Activated naive CD8-positive, alpha-beta T cell treated with anti-CD3 and anti-CD28 coated beads, Interleukin-2, amount 10 ng/mL, durations not matched to agents 7 days and 5 days (primary cell): ENCODE measurements at places on chromosomes 1 and 21.

DNA sequence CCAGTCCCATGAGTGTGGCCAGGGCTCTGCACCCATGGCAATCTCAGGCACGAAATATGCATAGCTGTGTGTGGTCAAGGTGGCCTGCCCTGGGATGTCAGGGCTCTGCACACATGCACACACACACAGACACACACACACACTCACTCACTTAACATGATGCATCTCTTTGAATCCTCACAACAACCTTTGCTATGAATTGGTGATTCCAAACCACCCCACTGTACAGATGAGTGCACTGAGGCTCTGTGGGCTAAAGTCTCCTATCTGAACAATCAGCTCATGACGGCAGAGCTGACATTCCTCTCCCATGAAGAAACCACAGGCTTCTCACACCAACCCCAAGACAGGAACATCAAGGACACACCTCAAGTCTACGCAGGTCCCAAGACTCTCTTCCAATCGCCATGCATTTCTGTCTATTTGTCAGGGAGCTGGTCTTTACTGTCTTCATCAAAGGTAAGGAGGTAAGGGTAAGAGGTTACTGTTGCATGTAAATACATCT, 131.6 kb downstream of the ETS2 start:
- no peak for DNase-seq
- no peak overlapping the region for H3K4me3 ChIP-seq
- H3K4me1 ChIP-seq, result peaks cover 20% of the 10 kb centered on the region
- no peak overlapping the region for H3K27ac ChIP-seq
- no peaks in the 10 kb centered on the region for H3K36me3 ChIP-seq

DNA sequence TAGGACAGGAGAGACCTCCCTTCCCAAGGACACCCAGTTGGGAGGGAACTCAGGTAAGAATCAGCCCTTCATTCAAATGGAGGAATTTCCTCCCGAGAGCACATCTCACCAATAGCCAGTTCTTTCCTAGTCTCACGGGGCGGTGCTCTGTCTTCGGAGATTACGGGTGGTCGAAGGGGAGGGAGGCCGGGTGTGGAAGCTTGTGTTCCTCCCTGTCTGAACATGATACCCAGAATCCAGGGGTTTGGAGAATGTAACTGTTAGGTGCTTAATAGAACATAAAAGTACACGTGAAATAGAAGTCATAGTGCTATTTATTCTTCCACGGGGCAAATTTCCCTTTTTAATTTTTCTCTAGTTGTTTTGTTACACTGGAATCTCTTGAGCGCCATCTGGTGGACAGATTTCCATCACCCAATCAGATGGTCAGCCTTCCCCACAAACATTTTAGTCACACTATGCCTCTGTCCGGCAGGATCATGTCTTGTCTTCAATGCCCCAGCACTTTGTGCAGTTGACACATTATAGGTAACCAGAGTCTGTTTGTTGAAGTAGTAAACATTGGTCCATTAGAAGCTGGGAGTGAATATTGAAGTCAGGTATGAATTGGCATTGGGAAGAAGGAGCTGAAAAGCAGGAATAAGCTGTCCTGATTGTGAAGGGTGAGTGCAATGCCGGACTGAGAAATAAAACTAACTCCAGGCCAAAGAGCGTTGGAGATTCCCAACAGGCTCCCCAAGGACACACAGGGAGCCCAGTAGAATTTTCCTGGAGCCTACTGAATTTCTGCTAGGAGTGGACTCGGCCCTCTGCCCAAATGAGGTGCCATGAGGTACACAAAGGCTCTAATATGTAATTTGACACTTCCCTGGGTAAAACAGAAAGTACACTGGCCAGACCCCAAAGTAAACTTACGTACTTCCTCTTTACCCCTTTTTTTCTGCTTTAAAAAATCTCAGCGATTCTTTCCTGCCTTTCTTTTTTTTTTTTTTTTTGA, 27.6 kb upstream of the ZNF697 start:
- no peak overlapping the region for H3K27ac ChIP-seq
- peaks cover 30% of the 10 kb centered on the region for H3K27me3 ChIP-seq
- no peaks in the 10 kb centered on the region for H3K36me3 ChIP-seq
- peak; percentile 33 for DNase-seq
- peak overlapping the region; percentile 57 for H3K4me3 ChIP-seq

- no peaks in the 10 kb centered on the region for H3K36me3 ChIP-seq
- no peak overlapping the region for H3K27ac ChIP-seq
- DNase-seq, result no peak
- no peaks in the 10 kb centered on the region for H3K27me3 ChIP-seq
- H3K4me1 ChIP-seq, result peaks cover 7% of the 10 kb centered on the region
Measured at GRCh38 chr1:228848406-228848805, 113.1 kb downstream of the RHOU start.

- H3K4me3 ChIP-seq, result no peak overlapping the region
- no peak for DNase-seq
- peaks cover 30% of the 10 kb centered on the region for H3K4me1 ChIP-seq
- peaks cover 4% of the 10 kb centered on the region for H3K36me3 ChIP-seq
Measured at GRCh38 chr1:9281071-9281827, 11.4 kb upstream of the SPSB1 start.

GRCh38 chr21:42750737-42751530, 97.5 kb downstream of the PDE9A start:
- no peak for DNase-seq
- no peak overlapping the region for H3K27ac ChIP-seq
- H3K36me3 ChIP-seq, result no peaks in the 10 kb centered on the region
- H3K4me3 ChIP-seq, result no peak overlapping the region
- no peaks in the 10 kb centered on the region for H3K27me3 ChIP-seq

DNA sequence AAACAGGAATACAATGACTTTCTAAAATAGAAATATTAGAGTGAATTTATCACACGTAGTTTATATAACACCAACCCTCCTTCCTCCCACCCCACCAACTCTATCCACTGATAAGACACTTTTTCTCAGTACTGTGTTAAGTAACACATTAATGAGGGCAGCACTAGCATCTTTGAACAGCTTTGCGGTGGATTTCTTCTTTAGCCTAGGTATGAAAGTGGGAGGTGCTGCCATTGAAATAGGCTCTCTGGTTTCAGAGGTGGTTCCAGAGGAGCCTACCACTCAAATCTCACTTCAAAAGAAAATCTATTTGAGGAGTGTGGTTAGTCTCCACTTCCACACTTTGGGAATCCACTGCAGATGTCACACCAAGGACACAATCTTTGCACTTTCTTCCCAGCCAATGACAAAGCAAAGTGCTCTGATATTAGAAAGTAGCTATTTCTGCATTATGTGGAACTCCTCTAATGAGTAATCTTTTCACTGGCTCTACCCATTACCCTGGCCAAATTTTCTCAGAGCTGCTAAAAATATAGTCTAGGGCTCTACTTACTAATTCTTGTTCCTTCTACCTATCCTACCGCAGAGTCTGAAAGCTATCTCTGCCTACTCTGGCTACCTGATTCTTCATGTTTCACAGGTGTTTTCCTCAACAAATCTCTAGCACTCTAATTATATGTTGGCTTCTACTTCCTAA, 1667.8 kb downstream of the MRPL39 start:
- H3K36me3 ChIP-seq, result no peaks in the 10 kb centered on the region
- H3K4me1 ChIP-seq, result no peaks in the 10 kb centered on the region
- H3K27ac ChIP-seq, result no peak overlapping the region
- H3K4me3 ChIP-seq, result no peak overlapping the region
- no peak for DNase-seq
- peaks cover 5% of the 10 kb centered on the region for H3K27me3 ChIP-seq

DNA sequence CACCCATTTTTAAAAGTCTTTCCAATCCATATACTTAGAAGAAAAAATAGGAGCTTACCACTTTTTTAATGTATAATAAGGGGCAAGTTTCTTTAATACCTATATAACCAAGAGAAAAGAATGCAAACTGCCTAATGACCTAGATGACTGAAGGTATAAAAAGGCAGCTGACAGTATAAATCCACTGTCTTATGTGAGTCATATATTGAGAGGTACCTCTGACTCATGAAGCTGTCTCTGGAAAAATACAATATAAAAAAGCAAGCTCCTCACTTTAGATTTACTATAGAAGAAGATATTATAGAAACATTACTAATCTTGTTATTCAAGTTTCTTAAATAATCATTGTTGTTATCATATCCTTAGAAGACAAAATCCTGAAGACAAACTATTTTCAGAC, 144.2 kb downstream of the VAV3 start:
- H3K27me3 ChIP-seq, result no peaks in the 10 kb centered on the region
- no peak overlapping the region for H3K27ac ChIP-seq
- no peak overlapping the region for H3K4me3 ChIP-seq
- H3K36me3 ChIP-seq, result peaks cover 25% of the 10 kb centered on the region

GRCh38 chr1:198176179-198176578, 19.4 kb downstream of the NEK7 start:
- DNase-seq, result no peak
- peaks cover 2% of the 10 kb centered on the region for H3K36me3 ChIP-seq
- no peaks in the 10 kb centered on the region for H3K27me3 ChIP-seq
- H3K27ac ChIP-seq, result peak overlapping the region; percentile 75
- H3K4me1 ChIP-seq, result peaks cover 79% of the 10 kb centered on the region
- peak overlapping the region; percentile 63 for H3K4me3 ChIP-seq

GRCh38 chr1:109484519-109484975, 842 bp downstream of the ATXN7L2 start:
- peak overlapping the region; percentile 93 for H3K27ac ChIP-seq
- peaks cover 25% of the 10 kb centered on the region for H3K4me1 ChIP-seq
- H3K4me3 ChIP-seq, result peak overlapping the region; percentile 96
- peaks cover 7% of the 10 kb centered on the region for H3K36me3 ChIP-seq
- H3K27me3 ChIP-seq, result peaks cover 12% of the 10 kb centered on the region
- DNase-seq, result peak; percentile 45

- no peak for DNase-seq
- H3K4me1 ChIP-seq, result peaks cover 9% of the 10 kb centered on the region
- no peak overlapping the region for H3K4me3 ChIP-seq
- no peaks in the 10 kb centered on the region for H3K36me3 ChIP-seq
- no peaks in the 10 kb centered on the region for H3K27me3 ChIP-seq
Measured at GRCh38 chr1:3035563-3036446, 14.5 kb downstream of the ACTRT2 start.

DNA sequence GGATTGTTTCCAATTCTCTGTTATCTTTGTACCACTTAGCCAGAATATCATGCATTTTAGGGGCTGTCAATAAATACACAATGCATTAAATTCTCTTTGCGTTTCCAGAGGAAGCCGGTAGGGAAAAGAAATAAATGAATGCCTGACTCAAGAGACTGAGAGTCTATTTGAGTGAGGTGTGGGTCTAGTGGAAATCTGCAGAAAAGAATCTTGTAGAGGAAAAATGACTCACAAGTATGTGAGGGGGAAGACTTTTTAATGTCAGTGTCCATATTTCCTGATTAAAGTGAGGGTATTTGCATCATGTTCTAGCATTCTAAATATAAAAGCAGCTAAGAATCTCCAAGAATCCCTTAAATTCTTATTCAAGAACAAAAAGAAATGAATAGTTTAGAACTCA, 271.1 kb downstream of the PTPRC start:
- H3K4me3 ChIP-seq, result no peak overlapping the region
- H3K27me3 ChIP-seq, result no peaks in the 10 kb centered on the region
- peaks cover 36% of the 10 kb centered on the region for H3K4me1 ChIP-seq
- no peak overlapping the region for H3K27ac ChIP-seq
- peaks cover 52% of the 10 kb centered on the region for H3K36me3 ChIP-seq

- H3K4me1 ChIP-seq, result peaks cover 6% of the 10 kb centered on the region
- H3K27me3 ChIP-seq, result no peaks in the 10 kb centered on the region
- H3K27ac ChIP-seq, result no peak overlapping the region
- H3K4me3 ChIP-seq, result peak overlapping the region; percentile 7
- H3K36me3 ChIP-seq, result peaks cover 2% of the 10 kb centered on the region
Measured at GRCh38 chr1:205858141-205858961, 8.4 kb upstream of the PM20D1 start.

- H3K27me3 ChIP-seq, result no peaks in the 10 kb centered on the region
- H3K4me3 ChIP-seq, result no peak overlapping the region
Measured at GRCh38 chr1:109263234-109263596, 13.9 kb downstream of the CELSR2 start.

DNA sequence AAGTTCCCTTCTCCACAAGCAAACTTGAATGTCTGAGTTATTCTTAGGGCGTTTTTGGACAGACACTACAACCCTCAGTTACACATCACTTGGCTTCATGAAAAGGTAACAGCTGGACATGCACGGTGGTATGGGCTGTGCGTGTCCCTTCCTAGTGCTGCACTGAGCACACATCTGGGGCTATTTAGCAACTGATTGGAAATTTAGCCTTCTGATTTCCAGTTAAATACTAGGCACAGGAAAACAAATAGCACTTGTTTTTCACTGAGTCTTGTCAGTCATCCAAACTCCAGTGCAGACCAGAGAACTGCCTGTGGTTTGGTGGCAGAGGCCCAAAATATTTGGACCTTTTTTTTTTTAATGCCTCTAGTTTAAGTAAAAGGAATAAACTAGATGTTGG, 134.7 kb downstream of the TGFBR3 start:
- DNase-seq, result no peak
- peaks cover 17% of the 10 kb centered on the region for H3K4me1 ChIP-seq
- no peaks in the 10 kb centered on the region for H3K27me3 ChIP-seq
- no peak overlapping the region for H3K4me3 ChIP-seq

- DNase-seq, result no peak
- H3K4me1 ChIP-seq, result peaks cover 9% of the 10 kb centered on the region
- H3K27me3 ChIP-seq, result no peaks in the 10 kb centered on the region
- no peak overlapping the region for H3K4me3 ChIP-seq
Measured at GRCh38 chr1:29202053-29202452, 20.4 kb upstream of the SRSF4 start.

DNA sequence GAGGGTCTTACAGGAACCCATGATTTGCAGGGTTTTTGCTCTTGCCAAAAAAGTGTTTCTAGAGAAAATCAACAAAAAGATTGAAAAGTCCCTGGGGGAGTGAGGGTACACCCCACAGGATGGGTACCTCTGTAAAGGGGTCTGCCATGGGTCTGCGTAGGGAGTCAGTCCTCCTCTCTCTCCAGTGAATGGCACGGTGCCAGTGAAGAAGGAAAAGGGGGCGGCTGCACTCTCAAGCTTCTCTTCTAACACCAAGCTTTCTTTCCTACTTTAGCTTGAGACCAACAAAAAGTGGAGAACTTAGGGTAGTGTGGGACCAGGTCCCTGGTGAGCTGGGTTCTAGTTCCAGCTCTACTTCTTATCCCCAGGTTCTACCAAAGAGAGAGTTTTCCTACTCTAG, 87.4 kb downstream of the GLUL start:
- no peaks in the 10 kb centered on the region for H3K27me3 ChIP-seq
- DNase-seq, result no peak
- H3K4me3 ChIP-seq, result no peak overlapping the region
- peaks cover 15% of the 10 kb centered on the region for H3K4me1 ChIP-seq

DNA sequence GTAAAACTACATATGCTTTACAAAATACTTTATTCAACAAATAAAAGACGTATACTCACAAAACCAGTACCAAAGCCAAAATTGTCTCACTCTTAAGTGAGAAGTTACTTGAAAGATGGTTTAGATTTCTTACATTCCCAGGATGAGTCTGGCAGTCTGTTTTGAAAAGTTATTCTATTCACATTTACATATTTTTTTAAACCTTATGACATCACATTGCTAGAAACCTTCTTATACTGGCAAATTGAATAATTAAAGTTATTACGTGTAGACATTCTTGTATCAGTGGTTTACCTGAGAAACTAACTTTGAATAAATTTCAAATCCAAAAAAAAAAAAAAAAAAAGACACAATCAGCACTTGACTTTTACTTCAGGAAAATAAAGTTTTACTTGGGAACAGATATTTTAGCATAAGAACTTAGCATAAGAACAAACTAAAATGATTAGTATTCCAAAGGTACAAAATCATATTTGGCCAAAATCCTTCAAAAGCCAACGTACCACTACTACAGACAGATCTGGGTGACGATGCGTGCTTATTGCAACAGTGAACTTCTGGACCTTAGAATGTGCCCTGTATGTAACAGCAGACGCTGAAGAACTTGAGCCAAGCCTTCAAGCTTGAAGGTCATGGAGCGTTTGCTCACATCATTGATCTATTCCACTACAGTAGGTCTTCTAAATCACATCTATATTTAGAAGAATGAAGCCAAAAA, 2.5 kb downstream of the CDC42BPA start:
- DNase-seq, result no peak
- no peaks in the 10 kb centered on the region for H3K36me3 ChIP-seq
- H3K4me1 ChIP-seq, result peaks cover 9% of the 10 kb centered on the region
- peaks cover 58% of the 10 kb centered on the region for H3K27me3 ChIP-seq
